ENCODE measurements at places on chromosomes 1 and 21. TPM values are rescaled to one million over a fixed set of nuclear protein-coding genes. Genes with fewer than 3 reads are reported as not detected.

KCNJ6 gene
- 0.14 TPM for total RNA-seq

HNRNPCL1 gene
- total RNA-seq: not detected

DNA sequence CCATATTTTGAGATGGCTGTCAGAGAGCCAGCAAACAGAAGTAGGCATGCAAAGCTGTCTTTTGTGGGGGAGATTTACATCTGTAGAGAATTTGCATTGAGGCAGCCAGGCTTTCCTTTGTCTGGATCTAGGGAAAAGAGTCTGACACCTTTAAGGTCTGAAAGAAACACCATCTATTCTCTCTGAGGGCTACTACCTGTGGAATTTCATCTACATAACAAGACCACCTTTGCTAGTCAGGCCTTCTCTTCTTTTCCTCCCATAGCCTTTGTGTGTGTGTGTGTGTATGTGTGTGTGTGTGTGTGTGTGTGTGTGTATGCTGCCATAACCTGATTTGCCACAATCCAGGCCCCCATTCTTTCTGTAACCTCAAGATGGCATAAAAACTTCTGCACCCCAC, 28.4 kb upstream of the DMRTB1 start:
- DNase-seq: no peak

- DNase-seq: no peak
These were observed 16.1 kb downstream of the BTG2 start for GRCh38 chr1:203321273-203322052.

ATXN7L2 gene
- total RNA-seq: 1.9 TPM

GRCh38 chr1:232628335-232629249, 1.3 kb downstream of the SIPA1L2 start:
- no peak for DNase-seq

RGS13 gene
- total RNA-seq: 0.31 TPM

- DNase-seq: no peak
These were observed 285.0 kb upstream of the NR5A2 start for GRCh38 chr1:199742547-199742946.
